Activated CD4-positive, alpha-beta T cell treated with anti-CD3 and anti-CD28 coated beads, Interleukin-2, amount 10 ng/mL, durations not matched to agents 24 days and 14 days (primary cell): ENCODE measurements at places on chromosomes 6 and 20. TPM values are rescaled to one million over a fixed set of nuclear protein-coding genes. Genes with fewer than 3 reads are reported as not detected.

DNA sequence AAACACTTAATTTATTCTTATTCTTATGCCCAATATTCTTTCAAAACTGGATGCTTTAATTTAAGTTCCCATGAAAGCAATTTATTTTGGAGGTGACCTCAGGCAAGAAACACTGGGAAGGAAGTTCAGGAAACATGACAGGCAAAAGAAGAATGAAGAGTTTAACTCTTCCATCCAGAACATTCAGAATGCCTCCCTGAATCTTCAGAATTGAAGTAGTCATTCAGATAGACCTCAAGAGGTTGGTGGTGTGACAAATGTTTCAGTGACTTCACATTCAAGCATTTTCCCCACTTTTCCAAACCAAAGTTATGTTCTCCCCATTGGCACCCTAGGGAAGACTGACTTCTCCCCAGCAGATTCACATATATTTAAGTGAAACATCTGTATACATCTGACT lies 110.5 kb downstream of the HAO1 start:
- no peak for DNase-seq

DNA sequence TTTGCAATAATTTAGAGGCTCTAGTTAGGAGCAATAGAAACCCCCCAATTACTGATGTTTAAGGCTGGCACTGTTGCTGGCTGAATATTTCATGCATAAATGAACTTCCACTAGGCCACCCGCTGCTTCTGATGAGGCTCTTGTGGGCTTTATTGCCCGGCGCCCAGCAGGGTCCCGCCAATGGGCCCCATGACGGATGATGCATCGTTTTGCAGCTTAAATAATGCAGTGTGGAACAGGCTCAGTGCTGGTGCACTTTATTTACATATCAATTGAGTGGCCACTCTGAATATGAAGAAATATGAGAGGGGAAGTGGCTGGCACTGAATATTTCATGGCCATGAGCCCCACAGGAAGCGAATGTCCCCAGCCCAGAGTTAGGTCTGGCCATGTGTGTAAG lies 155.3 kb upstream of the MAFB start:
- no peak for DNase-seq

GRCh38 chr6:44837741-44838140 lies 450.2 kb downstream of the CDC5L start:
- no peak for DNase-seq

DNA sequence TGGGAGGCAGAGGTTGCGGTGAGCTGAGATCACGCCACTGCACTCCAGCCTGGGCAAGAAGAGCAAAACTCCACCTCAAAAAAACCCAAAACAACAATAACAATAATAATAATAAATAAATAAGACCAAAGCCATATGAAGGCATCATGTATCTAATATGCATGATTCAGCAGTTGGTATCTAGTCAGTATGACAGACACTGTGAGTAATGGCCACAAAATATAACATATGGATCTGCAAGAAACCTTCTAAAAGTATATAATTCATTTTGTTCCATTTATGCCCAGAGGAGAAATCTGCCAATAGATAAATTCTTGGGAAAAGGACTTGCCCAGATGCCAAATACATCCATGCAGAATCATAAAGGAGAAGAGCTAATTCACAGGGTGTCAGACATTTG lies 252.3 kb downstream of the BTBD9 start:
- no peak for DNase-seq

- DNase-seq = no peak
Measured at GRCh38 chr20:12058216-12058615, 140.5 kb downstream of the BTBD3 start.

GRCh38 chr6:142240179-142240578 lies 61.6 kb upstream of the ADGRG6 start:
- no peak for DNase-seq

- DNase-seq = peak; percentile 61
Measured at GRCh38 chr6:87756858-87757257, 54.8 kb upstream of the AKIRIN2 start.

DNA sequence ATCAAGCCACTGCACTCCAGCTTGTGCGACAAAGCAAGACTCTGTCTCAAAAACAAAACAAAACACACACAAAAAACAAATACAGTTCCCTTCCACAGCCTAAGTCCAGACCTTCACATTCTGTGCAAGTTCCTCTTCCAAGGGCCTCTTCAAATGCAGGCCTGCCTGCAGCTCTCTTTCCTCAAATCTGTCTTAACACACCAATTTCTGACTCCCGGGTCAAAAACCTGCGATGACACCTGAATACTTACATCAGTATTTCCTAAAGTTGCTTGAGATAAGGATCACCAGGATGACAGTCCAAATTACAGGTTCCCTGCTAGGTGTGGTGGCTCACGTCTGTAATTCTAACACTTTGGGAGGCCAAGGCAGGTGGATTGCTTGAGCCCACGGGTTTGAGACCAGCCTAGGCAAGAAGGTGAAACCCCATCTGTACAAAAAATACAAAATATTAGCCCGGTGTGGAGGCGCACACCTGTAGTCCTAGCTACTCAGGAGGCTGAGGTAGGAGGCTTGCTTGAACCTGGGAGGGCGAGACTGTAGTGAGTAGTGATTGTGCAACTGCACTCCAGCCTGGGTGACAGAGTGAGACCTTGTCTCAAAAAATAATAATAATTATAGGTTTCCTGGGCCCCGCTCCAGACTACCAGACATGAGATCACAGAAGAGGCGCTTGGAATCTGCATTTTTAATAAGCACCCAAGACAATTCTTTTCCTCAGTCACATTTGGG lies 8.8 kb upstream of the PARD6B start:
- DNase-seq = no peak

The RBM12 gene
- 148 and 151 TPM in 2 replicates for total RNA-seq

- peak; percentile 72 for DNase-seq
Measured at GRCh38 chr6:130913120-130913519, 85.9 kb downstream of the SMLR1 start.

The NUDT3 gene
- total RNA-seq = 21.2 and 21.8 TPM in 2 replicates

The SCRT2 gene
- not detected in 2 replicates for total RNA-seq

The TSPYL4 gene
- total RNA-seq = 22.1 and 22.2 TPM in 2 replicates
